ENCODE measurements at places on chromosomes 7 and 10. TPM values are rescaled to one million over a fixed set of nuclear protein-coding genes. Genes with fewer than 3 reads are reported as not detected.

GRCh38 chr10:115321360-115321759 lies 228.2 kb downstream of the ATRNL1 start:
- no peak for DNase-seq

DNA sequence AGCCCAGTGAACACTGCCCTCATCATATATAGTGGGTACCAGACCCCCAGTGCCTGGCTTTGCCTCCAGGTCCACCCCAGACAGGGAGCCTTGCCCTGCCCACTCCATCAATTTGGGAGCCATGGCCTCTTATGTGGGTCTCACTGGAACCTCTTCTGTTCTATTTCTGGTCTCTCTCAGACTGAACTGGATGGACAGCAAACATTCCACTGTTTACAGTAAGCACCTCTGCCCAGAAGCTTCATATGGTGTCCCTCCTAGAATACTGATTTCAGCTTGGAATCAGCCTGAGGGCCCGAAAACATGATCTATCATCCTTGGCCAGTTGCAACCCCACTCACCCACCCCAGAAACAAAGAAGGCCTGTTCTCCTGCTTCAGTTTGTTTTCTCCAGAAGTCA lies 81.0 kb upstream of the SLF2 start:
- no peak for DNase-seq

DNA sequence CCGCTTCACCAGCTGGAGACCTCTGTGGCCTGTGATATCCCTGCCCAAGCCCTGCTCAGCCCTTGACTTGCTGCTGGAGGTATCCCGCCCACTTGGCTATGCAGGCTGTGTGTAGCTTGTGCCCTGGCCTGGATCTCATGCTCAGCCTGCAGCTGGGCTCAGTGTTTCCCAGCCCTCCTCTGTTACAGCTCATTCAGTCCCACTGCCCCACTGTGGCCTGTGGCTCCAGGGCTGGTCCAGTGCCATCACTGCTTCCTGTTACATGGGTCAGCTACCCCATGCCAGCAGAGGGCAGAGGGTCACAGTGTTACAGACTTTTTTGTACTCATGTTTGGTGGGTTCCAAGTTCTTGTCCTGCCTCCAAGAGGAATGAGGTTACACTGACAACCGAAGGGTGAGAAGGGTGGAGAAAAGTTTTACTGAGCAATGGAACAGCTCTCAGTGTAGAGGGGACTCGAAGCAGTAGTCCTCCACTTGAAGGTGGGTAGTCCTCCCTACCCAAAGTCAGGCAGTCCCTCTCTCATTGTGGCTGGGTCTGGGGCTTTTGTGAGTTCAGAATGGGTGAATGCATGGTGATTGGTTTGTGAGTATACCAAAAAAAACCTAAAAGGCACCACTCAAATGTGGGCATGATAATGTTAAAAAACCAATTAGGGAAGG lies 100.4 kb downstream of the ANKRD7 start:
- DNase-seq = no peak

The AKR1C4 gene
- not detected for total RNA-seq

The MACC1 gene
- 0.09 TPM for total RNA-seq

The HMX3 gene
- not detected for total RNA-seq

All from muscle of leg (tissue), 16 donors.